NCI-H1417 treated with DMSO at 0.1 percent for 48 hours (cell line): ENCODE measurements at places on chromosomes 2 and 18.

GRCh38 chr18:30106356-30106755 lies 936.2 kb downstream of the DSC3 start:
- DNase-seq = no peak

DNA sequence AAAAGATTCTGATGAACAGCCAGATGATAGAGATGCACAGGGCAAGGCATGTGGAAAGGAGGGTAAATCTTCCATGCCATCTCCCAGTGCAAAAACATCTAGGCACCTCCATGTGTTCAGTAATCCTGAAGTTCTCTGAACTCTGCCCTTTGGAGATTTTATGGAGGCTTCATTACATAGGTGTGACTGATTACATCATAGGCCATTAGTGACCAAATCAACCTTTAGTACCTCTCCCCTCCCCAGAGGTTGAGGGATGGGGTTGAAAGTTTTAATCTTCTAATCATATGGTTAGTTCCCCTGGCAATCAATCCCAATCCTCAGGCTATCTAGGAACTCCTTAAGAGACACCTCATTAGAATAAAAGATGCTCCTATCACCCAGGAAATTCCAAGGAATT lies 2190.2 kb upstream of the PIK3C3 start:
- no peak for DNase-seq

- DNase-seq = no peak
These were observed 158.6 kb upstream of the DLX2 start for GRCh38 chr2:172261292-172261691.

DNA sequence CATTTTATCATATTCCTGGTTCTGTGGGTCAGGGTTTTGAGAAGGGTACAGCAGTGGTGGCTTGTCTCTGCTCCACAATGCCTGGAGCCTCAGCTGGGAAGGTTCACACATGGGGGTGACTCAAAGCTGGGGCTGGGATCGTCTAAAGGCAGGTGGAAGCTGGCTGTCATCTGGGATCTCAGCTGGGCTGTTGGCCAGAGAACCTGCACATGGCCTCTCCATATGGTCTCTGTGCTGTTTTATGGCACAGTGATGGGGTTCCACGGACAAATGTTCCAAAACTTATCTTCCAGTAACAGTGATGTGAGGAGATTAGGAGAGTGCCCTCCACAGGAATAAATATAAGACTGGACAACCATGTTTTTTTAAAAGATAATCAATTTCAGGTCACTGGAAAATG lies 191.4 kb downstream of the SS18 start:
- DNase-seq = no peak

DNA sequence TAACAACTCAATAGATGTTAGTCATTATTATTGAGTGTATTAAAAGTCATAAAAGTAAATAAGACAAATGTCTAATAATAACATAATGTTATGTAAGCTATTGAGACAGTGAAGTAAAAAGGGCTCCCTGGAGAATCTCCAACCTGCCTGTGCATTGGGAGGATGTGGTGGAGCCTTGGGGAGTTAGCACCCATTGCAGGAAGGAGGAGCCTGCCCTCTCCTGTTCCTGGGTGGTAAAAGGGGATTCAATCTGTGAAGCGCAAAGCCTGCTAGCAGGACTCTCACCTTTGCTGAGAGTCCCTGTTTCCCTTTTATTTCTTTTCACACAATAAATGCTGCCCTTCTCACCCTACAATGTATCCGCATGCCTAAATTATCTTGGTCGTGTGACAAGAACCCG lies 206.1 kb downstream of the RAB3GAP1 start:
- no peak for DNase-seq

DNA sequence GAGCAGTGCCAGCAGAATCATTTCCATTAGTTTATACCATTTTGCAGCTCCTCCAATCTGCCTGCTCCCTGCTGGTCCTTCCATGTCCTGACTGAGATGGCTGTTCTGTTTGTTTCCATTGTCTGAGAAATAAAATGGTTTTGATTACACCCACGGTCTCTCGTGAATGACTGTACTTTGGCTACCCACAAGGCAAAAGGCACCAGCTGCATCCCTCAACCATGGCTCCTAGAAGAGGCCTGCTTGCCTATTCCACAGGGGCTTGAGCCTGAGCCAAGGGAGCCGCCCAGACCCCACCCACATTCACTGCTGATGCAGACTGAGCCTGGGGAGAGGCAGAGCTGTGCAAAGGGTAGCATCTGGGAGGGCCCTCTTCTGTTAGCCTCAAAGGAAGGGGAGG lies 31.2 kb downstream of the MARCHF4 start:
- DNase-seq = no peak

DNA sequence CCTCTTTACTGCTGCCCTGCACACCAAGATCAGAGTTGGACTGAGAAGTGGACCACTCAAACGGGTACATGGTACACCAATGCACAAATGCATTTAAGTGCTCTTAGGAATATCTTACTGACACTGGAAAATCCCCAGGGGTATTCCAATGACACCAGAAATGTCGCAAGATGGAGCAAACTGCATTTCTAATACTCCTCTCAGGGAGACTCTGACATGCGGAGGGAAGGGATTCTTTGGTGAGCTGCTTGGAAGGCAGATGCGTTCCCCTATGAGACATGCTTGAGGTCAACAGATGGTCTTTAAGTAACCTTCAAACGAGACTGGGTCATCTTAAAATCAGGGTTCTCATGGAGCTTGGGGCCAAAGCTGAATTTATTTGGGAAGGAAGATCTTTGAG lies 521.8 kb upstream of the TCF4 start:
- no peak for DNase-seq

DNA sequence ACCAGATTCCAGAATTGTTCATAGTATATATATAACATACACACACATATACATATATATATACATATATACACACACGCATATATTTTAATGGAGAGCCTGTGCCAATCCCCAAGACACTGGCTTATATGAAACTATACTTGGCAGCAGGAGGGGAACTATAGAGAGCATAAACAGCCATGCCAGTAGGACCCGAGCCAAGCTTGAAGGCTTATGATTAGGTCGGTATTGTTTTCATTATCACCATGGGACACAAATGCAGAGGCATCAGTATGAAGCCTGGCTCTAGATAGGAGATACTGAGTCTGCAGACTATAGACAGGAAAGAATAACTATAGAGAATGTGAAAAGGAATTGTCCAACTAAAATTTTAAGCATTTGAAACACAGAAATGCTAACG lies 181.2 kb downstream of the VWC2L start:
- no peak for DNase-seq

DNA sequence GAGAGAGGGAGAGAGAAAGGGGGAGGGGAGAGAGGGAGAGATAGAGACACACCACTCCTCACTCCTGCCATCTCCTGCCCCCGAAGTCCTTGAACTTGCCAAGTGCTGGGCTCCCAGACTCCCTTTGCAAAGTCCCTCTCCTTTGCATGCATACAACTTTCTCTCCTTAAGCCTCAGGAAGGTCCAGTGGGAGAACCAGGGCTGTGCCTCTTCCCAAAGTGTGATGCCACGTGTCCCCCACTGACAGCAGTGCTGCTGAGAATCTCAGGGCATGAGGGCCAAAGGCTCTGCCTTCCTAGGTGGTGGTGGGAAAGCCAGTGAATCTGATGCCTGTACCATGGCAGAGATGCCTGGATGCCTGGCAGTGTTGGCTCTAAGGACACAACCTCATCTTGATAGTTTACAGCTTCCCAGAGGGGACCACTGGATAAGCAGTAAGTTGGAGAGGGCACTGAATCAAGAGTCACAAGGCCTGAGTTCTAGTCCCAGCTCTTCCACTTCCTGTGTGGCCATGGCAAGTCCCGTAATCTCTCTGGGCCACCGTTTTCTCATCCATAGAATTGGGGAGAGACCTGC lies 103.4 kb downstream of the CLIP4 start:
- no peak for DNase-seq

DNA sequence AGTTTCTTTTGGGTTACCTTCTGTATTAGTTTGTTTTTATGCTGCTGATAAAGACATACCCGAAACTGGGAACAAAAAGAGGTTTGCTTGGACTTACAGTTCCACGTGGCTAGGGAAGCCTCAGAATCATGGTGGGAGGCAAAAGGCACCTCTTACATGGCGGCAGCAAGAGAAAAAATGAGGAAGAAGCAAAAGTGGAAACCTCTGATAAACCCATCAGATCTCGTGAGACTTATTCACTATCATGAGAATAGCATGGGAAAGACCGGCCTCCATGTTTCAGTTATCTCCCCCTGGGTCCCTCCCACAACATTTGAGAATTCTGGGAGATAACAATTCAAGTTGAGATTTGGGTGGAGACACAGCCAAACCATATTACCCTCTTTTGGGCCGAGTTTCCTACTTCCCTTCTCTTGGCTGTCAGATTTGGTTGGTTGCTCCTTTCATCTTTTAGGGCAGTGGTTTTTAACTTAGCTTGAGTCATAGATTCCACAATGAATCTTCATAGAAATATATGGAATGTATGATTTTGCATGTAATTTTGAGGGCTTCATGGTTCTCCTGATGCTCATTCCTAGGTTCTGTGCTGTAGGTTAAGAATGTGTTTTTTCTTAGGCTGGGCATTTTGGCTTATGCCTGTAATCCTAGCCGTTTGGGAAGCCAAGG lies 44.2 kb downstream of the CEP192 start:
- no peak for DNase-seq

DNA sequence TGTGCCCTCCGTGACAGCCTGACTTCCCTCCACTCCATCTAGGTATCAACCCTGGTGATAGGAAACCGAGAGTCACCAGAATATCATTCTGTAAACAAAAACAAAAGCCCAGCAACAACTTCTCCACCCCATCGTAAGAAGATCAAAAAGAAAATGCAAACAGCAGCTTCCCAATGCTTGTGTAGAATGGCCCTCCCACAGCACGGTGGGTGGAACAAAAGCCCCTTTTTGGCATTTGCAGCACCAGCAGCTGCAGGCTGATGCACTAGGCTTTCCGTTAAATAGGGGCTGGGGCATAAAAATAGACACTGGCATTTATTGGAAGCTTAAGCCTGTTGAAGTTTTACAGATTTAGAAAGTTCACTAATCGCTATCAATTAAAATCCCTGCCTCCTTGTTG lies 513.0 kb downstream of the GALR1 start:
- DNase-seq = no peak

GRCh38 chr18:79917169-79917852 lies 34.1 kb downstream of the SLC66A2 start:
- no peak for DNase-seq

DNA sequence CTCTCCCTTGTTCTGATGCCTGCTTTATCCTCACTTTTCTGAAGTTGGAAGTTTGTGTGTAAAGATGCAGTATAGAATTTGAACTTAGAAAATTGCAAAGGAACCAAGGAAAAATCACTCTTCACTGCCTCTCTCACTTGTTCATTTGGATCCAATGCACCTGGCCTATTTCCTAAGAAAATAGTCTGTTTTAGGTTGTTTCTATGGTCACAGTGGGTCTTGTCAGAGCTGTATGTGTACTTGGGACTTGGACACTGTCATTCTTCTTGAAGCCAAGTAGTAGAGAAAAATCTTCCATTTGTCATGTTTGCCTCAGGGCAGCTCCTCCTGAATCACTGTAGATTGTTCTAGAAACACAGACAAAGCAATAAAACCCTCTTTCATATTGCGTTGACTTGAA lies 80.3 kb upstream of the SESTD1 start:
- no peak for DNase-seq

GRCh38 chr18:9474108-9474982 lies 968 bp upstream of the RALBP1 start:
- no peak for DNase-seq

DNA sequence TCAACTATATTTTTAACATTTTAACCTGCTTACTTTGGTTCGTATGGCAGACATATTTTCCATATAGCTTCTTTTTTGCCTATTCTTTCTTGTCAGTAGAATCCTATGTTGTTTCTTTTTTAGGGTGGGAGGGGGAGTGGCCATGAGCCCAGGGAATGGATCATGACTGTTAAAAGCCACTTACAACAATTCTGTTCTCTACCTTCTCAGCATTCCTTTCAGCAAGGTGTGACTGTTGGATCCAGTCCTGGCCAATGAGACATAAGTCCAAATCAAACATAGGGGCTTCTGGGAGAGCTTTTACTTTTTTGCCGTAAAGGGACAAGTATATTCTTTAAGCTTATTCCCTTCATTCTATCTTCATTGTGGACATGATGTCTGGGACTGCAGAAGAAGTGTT lies 25.0 kb upstream of the DNAH6 start:
- no peak for DNase-seq

- no peak for DNase-seq
These were observed 33.4 kb downstream of the SIX2 start for GRCh38 chr2:44975571-44976450.

- DNase-seq = no peak
These were observed 21.8 kb upstream of the NT5C1B start for GRCh38 chr2:18611184-18611583.

GRCh38 chr2:175449616-175450015 lies 268.1 kb upstream of the ATP5MC3 start:
- DNase-seq = no peak

GRCh38 chr2:21452678-21453077 lies 328.9 kb downstream of the TDRD15 start:
- no peak for DNase-seq
